ENCODE measurements at places on chromosomes 3 and 15. TPM values are rescaled to one million over a fixed set of nuclear protein-coding genes. Genes with fewer than 3 reads are reported as not detected.

The OIP5 gene
- 0.38 TPM for total RNA-seq

The SLC2A2 gene
- total RNA-seq: not detected

- DNase-seq: peak; percentile 98
Measured at GRCh38 chr3:18098960-18099587, 326.1 kb downstream of the SATB1 start.

DNA sequence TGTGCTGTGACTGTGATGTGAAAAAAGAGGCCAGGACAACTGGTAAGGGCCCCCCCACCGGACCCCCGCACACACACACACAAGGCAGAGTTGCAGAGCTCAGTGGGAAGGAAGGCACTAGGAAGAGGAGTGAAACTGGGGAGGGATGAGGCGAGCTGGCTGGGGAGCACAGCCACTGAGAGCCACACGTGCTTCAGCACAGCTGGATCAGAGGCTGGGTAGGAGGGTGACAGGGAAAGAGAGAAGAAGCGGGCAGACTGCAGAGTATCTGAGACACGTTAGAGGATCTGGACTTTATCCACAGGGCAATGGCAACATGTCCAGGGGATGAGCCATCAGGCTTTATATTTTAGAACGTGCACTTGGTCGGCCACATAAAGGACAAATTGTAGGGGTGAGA lies 38.0 kb upstream of the TKT start:
- no peak for DNase-seq

The TIGIT gene
- not detected for total RNA-seq

DNA sequence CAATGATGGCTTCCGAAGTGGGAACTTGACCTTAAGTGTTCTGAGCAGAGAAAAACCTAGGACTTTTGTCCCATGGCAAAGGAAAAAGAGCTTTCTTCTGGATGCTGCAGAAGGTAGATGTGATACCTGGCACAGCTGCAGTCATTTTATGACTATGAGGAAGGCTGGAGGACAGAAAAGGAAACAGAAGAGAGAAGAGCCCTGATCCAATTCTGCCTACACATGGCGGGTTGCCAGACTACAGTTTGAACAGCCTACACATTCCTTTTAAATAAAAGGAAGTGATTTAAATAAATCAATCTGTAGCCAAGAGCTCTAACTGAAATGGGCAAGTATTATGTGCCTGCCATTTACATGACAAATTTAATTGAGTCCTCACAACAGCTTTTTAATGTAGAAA lies 43.6 kb upstream of the CHRNB4 start:
- DNase-seq: no peak

GRCh38 chr15:43168192-43169107 lies 16.8 kb upstream of the CCNDBP1 start:
- DNase-seq: peak; percentile 92

GRCh38 chr15:80536716-80537115 lies 132.5 kb downstream of the ARNT2 start:
- DNase-seq: no peak

GRCh38 chr3:166283840-166284239 lies 446.6 kb upstream of the BCHE start:
- peak; percentile 88 for DNase-seq

DNA sequence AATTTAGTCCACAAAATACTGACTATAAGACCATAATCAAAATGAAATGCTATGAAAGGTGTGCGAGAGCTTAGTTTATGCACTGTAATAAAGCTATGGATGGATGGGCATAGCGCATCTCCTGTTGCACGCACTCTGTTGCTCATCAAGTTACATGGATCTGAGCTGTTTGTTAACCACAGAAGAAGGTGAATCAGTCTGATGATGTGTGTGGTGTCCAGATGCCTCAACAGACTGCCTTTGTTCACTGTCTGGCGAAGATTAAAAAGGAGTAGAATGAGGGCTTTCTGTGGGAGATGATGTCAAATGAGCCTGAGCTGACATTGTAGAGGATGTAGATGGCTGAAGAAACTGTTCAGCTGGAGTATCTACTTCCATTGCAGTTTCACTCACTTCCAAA lies 36.1 kb downstream of the NSMCE3 start:
- DNase-seq: no peak

DNA sequence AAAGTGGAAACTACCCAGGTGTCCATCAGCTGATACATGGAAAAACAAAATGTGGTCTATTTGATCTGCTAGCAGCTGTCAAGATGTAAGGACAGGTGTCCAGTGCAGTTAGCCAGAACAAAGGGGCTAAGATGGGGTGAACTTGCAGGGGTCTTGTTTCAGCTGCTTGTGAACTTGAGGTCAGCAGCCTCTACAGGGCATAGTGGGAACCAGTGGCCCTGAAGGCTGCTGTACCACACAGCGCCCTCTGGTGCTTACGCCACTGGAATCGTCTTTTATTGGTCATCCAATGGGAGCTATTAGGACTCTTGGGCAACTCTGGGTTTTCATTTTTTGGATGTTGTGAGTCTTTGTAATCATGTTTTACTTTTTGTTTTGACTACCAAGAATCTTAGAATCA lies 62.2 kb upstream of the CTSH start:
- peak; percentile 52 for DNase-seq

DNA sequence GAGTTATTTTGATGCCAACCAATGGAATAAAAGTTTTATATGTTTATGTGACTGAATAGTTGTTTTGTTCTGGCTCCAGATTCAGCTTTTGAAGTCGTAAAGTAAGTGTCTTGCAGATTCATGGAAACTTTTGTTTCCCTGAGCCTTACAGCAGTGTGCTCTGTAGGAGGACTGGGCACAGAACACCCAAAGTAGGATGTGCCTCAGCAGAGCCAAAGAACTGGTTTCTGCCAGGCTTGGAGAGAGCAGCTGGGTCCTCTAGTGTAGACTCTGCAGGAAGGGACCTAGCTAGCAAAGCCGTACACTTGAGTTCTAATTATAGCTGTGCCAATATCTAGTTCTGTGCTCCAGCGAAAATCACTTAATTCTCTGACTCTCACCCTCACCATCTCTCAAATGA lies 261.2 kb upstream of the DNAJC19 start:
- no peak for DNase-seq

The PRR20G gene
- not detected for total RNA-seq

GRCh38 chr15:33860754-33861153 lies 107.5 kb upstream of the CHRM5 start:
- DNase-seq: peak; percentile 78

The SERINC4 gene
- total RNA-seq: 0.13 TPM

The GOLGA6L4 gene
- 1.3 TPM for total RNA-seq

DNA sequence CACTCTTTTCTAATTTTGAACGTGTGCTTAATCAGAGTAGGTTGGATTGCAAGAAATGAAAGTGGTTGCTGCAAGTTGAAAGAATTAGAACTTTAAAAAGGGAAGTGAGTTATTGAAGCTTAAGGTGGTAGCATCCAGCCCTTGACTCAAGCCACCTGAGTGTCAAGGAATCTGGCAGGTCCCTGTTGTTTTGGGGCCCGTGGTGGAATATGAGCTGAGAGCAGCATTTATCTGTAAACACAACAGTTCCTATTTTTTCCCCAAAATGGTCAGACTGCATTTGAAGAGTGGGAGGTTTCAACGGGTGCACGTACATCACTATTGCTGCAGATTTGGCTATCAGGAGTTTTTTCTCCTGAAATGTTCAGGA lies 1.7 kb downstream of the ITPR1 start:
- DNase-seq: no peak

The NR1I2 gene
- not detected for total RNA-seq

DNA sequence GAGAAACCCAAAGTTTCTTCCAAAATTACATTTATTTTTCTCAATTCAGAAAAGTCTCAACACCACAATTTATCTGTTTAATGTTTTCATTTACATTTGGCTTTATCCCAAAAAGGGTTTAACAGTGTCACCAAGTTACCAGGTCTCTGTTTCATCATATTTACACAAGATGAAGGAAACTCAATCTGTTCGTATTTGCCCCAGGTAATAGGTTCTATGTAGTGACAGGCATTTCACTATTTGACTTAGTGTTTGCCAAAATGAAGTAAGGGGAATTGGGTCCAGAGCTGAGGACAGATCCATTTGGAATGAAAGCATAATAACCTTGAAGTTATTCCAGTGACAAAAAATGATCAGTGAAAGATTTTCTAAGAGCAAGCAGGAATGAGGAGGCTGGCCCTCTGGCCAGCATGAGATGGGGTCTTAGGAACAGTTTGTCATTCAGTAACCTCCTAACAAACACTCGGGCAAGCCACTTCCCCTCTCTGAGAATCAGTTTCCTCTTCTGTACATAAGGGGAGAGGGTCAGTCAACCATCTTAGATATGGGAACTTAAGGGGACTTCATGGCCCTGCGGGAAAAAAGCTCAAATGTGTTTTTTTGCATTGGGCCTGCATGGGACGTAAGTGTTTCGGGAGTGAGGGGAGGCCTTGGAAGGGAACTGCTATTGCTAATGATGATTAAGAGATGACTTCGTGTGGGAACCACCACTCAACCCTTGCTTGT lies 31.8 kb downstream of the UMPS start:
- no peak for DNase-seq

DNA sequence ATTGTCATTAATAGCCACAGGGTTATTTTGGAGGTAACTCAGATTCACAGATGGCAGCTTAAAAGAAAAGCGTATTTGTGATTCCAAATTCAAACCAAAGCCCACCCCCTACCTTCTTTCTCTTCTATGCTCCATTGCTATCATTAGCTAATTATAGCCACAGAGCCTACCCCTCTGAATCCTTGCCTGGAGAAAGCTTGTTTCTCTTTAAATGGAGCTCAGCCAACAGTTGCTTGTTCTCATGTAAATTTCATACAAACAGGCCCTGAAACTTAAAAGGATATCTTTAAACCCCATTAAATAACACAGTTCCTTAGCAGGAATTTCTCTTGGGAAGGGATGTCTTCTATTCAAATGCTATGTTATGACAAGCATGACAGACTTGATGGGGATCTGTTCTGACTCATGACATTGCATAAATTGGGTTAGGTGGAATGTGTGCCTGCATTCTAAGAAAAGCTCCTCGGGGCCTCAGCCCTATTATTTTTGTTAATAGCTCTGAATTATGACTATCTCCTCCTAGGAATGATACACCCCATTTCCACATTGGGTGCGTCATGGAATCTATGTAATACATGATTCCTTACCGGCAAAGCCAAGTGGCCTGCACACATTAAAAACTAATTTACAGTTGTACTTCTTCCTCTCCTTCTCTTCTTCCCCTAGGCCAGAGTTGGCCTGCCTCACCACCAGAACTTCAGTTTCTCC lies 265.8 kb downstream of the TAFA4 start:
- peak; percentile 8 for DNase-seq

The FGF7 gene
- 0.13 TPM for total RNA-seq

GRCh38 chr15:101498717-101499480 lies 9.4 kb upstream of the PCSK6 start:
- DNase-seq: no peak

- no peak for DNase-seq
Measured at GRCh38 chr3:132758740-132759139, 36.5 kb upstream of the NPHP3 start.

DNA sequence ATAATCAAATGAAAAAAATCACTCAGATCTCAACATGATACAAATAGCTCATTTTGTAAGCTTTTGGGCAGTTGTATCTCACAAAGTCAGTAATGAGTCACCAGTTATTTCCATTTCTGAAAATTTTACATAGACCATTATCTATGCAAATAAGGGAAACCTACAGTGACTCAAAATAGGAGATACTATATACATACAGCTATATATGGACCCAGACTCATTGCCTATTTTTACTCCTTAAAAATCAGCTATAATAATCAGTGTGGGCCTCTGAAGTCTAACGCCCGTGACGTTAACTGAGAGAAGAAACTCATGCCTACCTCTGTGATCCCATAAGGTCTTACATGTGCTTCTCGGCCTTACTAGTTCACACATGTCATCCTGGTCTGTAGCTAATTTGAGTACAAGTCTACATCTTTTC lies 31.6 kb downstream of the LRIG1 start:
- DNase-seq: peak; percentile 38

GRCh38 chr15:63288778-63289378 lies 11.5 kb downstream of the APH1B start:
- peak; percentile 54 for DNase-seq

The SLC22A13 gene
- total RNA-seq: 0.77 TPM

- DNase-seq: peak; percentile 26
Measured at GRCh38 chr3:195270079-195270816, 711 bp downstream of the XXYLT1 start.

DNA sequence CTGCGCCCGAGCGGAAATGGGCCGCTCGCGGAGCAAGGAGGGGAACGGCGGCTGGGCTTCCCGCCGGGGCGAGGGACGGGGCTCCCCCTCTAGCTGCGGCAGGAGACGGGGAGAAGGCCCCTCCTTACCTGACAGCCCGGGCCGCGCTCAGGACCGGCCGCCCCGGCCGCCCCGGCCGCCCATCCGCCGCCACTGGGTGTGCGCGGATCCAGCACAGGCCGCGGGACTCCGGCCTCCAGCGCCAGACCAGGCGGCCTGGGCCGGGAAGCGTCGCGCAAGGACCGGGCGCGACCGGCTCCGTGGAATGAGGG lies 296 bp downstream of the TPRA1 start:
- DNase-seq: no peak

The DPP8 gene
- 28.4 TPM for total RNA-seq

- DNase-seq: peak; percentile 38
Measured at GRCh38 chr3:35965908-35966307, 326.6 kb downstream of the ARPP21 start.

The ADGRG7 gene
- total RNA-seq: under 0.01 TPM

GRCh38 chr15:57213862-57214261 lies 162.4 kb upstream of the CGNL1 start:
- DNase-seq: peak; percentile 61

The SENP7 gene
- total RNA-seq: 7.3 TPM

GRCh38 chr3:127088511-127089351 lies 104.2 kb upstream of the PRR23E start:
- no peak for DNase-seq

The CELF6 gene
- total RNA-seq: not detected

DNA sequence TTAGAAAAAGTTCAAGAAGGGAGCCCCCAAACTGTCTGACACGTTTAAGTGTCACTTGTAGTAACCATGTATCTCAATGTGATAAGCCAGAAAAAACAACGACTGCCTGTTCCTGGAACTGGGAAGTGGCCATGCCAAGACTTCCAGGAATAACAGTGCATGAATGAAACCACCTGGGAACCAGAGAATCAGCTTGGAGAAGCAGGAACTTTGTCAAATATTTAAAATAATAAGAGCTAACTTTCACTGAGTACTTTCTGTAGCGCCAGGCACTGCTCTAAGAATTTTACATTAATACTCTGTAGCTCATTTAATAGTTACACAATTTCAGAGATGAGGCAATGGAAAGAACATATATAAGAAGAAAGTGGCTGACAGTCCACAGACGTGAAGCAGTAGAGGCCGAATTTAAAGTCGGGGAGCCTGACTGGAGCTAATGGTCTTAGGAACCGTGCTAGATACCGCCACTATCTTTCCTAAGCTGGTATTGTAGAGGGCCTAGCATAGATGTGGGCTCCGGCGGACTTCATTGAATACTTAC lies 876 bp downstream of the PLSCR1 start:
- peak; percentile 30 for DNase-seq

DNA sequence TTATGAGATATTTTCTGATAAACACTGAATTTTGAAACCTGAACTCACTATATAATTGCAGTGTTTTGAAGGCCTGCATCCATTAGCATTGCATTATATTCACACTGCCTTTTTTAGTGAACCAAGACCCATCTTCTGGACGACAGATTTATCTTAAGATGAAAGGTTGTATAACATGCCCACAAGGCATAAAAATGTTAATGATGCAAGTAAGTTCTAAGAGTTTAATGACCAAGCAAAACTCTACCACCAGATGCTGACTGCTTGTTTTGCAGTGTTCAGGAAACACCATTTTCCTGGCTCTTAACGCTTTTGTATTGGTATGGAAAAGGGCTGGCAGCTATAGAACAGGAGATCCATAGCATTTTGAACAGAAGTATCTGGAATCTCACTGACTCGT lies 46.1 kb downstream of the USP50 start:
- no peak for DNase-seq

The ATG3 gene
- total RNA-seq: 73.2 TPM

The LDHAL6B gene
- total RNA-seq: not detected
